ENCODE measurements at places on chromosomes 4 and X. TPM values are rescaled to one million over a fixed set of nuclear protein-coding genes. Genes with fewer than 3 reads are reported as not detected.

SMAD1 gene
- 140 TPM for total RNA-seq

NAT8L gene
- total RNA-seq: 0.09 TPM

TAF7L gene
- total RNA-seq: 0.98 TPM

ACOX3 gene
- 22.3 TPM for total RNA-seq

MAMLD1 gene
- 0.49 TPM for total RNA-seq

GRCh38 chr4:157265281-157265680 lies 44.8 kb downstream of the GRIA2 start:
- DNase-seq: no peak

- peak; percentile 89 for DNase-seq
These were observed at the start of gene WDFY3 for GRCh38 chr4:84966382-84967242. TSS of gene WDFY3 (minus strand) at chr4:84966690. CDS start at chr4:84860591, 106,099 bp downstream.

- no peak for DNase-seq
These were observed 111.9 kb upstream of the GALNT7 start for GRCh38 chr4:173056710-173057109.

GRCh38 chr4:69727926-69728325 lies 32.5 kb downstream of the SULT1B1 start:
- no peak for DNase-seq

GRCh38 chr4:74054483-74055047 lies 16.1 kb upstream of the CXCL3 start:
- no peak for DNase-seq

DNA sequence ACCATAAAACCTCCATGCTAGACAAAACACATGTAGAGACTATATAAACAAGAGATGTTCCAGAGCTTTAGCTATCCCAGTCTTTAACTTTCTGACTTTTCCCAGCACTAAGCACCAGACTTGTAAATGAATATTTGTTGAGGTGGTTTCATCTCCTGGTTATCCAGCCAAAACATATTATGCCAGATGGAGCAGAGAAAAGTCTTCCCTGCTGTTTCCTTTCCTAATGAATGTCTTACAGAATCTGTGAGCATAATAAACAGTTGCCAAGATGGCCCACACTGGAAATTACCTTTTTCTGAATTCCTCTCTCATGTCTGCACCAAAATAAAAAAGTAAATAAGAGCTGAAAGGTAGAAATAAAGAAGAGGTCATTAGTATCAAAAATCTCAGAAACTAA lies 159.2 kb downstream of the TECRL start:
- no peak for DNase-seq
